NCI-H1092 (cell line): ENCODE measurements at places on chromosomes 2 and 18.

- no peak for DNase-seq
Observed at GRCh38 chr2:154698296-154698720, at the start of gene KCNJ3. Gene KCNJ3, plus strand, starts transcription at chr2:154698695. Its CDS starts 81 bp downstream, at chr2:154698776.

DNA sequence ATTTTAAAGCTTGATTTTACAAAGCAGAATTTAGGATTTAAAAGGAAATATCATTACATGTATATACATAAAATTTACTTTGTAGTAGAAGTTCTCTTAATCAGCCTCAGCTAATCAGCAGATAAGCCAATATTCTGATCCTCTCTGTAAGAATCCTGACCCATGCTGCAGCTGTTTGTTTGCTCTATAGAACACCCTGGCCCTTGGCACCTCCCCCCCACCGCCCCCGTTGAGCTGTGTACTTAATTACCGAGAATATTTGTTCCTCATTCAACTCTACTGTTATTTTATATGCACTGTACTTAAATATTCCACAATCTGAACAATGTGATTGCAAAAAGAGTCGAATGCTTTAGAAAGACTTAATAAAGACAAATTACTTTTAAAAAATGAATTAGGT lies 98.0 kb downstream of the EVA1A start:
- DNase-seq: no peak

GRCh38 chr2:101766871-101767739 lies 69.6 kb downstream of the MAP4K4 start:
- DNase-seq: no peak

GRCh38 chr2:235756491-235756890 lies 262.6 kb downstream of the AGAP1 start:
- DNase-seq: no peak

DNA sequence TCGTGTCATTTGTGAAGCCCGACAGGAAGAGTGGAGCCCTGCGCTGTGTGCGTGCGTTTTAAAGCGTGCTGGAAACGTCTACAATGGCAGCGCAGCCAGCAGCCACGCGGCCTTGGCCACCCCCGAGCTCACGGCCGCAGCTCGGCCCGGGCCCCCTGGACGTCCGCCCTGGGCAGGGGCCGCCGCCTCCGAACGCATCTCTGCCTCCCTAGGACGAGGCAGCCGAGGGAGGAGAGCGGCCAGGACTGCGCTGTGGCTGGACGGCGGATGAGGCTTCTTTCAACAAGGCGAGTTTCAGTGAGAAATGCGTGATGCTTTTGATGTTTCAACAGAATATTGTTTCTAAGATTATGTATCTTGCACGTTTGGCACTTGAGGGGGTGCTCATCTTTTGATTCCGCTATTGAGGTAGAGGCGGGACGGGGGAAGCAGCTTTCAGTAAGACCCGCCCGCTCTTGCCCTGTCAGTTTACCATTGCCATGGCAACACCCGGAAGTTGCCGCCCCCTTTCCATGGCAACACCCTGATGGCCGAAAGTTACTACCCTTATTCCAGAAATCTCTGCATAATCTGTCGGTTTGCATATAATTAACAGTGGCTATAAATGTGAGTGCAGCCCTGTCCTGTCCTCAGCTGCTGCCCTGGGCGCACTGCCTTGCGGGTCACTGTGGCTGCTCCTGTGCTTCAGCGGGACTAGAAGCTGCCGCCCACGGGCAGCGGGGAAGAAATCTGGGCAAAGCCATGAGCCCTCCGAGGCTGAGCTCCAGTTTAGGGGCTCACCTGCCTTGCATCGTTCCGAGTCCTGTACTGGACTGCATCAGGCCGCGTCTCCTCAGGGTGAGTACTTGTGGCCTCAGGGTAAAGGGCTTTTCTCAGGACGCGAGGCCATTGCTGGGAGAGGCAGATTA lies 38.6 kb downstream of the ADNP2 start:
- DNase-seq: peak; percentile 67

GRCh38 chr2:235171550-235172031 lies 219.8 kb downstream of the SH3BP4 start:
- no peak for DNase-seq

GRCh38 chr2:88053934-88054781 lies 1.4 kb downstream of the KRCC1 start:
- DNase-seq: no peak

GRCh38 chr18:56907771-56908170 lies 239.1 kb upstream of the BOD1L2 start:
- no peak for DNase-seq

GRCh38 chr2:4732560-4732959 lies 959.6 kb upstream of the SOX11 start:
- DNase-seq: no peak

DNA sequence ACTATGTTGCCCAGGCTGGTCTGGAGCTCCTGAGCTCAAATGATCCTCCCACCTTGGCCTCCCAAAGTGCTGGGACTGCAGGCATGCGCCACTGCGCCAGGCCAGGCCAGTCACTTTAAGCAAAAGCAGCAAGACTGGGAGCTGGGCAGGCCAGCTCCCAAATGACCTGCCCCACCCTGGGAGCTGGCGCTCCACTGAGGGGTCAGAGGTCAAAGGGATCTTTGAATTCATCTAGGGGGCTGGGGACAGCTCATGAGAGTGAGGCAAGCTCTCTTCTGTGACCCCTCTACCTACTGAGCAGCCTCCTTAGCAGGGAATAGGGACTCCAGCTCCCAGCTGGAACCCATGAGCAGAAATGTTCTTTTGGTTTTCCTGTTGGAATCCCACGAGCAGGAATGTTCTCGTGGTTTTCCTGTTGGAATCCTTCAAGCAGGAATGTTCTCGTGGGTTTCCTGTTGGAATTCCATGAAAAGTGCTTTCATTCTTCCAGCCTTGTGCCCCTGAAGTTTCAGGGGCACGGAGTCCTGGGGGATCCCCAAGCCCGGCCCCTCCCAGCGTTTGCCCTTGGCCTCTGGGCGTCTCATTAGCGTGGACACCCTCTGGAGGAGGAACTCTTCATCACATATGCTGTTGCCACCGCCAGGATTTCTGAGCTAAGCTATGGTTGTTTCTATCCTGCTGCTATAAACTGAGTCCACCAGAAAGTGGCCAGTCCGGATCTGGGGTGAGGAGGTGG lies 162.0 kb upstream of the HAAO start:
- no peak for DNase-seq

DNA sequence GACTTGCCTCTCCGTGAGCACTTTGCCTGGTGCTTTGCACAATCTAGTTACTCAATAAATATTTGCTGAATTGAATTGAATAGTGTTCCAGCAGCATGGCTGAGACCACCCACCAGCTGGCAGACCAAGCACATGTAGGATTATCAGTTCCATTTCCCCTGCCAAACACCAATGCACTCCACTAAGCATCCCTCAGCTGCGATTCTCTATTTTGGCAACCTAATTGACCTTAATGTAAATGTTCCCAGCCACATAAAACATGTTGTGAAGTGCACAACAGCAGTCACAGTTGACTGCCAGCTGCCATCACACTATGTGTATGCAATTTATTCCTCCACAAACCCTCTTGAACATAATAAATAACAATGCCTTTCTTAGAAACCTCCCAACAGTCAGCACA lies 1879.4 kb upstream of the PIK3C3 start:
- DNase-seq: peak; percentile 11

GRCh38 chr2:180656455-180656847 lies 324.0 kb upstream of the UBE2E3 start:
- DNase-seq: no peak

- DNase-seq: no peak
Observed at GRCh38 chr2:135132314-135132713, 80.2 kb downstream of the RAB3GAP1 start.

DNA sequence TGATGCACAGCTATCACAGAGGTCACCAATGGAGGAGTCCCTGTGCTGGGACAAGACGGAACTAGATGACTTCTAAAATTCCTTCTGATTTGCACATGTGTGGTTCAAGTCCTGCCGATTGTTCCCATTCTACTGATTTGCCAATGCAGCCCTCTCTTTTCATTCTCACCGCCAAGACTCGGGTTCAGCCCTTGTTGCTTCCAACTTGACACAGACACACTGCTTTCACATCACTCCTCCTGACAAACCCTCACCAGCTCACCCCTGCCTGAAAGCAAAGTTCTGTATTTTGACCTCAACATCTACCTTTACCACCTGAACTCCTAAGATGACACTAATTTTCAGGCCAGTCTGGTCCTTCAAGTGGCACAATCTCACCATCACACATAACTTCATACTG lies 25.5 kb downstream of the REEP1 start:
- no peak for DNase-seq

DNA sequence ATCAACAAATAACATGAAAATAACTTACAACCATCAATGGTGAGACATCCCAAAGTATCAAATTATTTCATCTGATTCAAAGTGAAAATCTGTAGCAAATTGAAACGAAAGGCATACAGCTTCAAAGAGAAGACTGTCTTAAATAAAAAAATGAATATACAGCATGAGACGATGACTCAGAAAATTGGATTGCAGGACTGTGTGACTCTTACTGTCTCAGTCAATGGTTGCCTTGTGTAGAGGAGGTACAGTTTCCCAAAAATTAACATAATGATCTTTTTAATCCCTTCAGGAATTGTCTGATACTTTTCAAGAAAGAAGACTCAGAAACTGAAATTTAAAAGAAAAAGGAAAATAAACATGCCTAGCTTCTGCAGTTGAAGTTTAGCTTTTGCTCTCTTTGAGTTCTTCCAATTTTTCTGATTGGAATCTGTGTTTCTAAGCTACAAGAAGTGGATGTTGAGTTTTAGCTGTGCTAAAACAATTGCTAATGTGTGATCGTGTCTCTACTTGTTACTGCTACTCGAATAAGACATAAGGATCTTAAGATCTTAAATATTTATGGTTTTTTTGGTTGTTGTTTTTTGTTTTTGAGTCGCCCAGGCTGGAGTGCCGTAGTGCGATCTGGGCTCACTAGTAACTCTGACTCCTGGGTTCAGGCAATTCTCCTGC lies 41.1 kb upstream of the EPB41L3 start:
- no peak for DNase-seq

DNA sequence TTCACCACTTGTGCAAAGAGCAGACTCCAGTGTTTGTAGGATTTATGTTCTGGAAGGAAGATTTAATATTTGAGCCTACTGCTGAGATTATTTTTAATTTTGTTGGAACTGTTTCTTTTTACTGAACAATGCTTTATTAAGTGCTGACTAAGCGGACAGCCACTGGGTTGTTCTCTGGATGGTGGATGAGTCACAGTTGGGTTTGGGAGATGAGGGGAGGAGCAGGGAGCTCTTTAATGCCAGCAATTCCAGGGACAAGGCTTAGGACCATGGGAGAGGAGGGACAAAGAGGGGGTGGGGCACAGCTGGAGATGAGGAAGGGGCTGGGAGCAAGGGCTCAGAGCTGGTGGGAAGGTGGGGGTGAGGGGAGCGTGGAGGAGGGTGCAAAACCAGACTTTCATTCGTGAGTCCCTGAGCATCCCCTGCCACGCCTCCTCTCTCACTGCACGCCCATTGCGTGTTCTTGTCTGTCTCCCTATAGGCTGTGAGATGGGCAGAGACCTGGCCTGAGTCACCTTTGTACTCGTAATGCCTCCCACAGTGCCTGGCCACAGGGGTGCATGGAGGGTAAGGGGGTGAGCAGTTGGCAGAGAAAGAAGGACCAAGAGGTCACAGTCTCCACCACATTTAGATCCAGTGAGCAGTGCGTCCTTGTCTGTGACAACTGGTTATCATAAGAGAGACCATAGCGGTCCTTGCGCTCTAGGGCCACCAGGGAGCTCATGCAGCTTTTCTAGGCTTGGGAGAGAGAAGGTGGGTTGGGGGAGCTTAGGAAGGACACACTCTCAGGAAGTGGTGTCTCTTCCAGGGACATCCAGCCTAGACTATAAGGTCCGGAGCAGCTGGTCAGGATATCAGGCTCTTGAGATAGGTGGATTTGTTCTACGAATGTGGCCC lies 18.4 kb downstream of the SLC4A3 start:
- no peak for DNase-seq

DNA sequence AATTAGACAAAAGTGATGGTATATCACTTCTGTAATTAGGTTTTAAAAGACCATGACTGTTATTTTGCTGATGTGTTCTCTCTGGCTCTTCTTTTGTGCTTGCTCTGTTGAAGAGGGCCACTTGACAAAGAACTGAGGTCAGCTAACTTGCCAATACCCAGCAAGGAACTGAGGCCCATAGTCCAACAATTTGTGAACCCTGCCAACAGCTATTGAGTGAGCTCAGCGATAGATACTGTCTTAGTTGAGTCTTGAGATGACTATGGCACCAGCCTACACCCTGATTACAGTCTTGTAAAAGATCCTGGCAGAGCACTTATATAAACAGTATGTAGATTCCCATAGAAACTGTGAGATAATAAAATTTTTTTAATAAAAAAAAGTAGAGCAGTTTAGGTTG lies 103.0 kb downstream of the BMPR2 start:
- no peak for DNase-seq

DNA sequence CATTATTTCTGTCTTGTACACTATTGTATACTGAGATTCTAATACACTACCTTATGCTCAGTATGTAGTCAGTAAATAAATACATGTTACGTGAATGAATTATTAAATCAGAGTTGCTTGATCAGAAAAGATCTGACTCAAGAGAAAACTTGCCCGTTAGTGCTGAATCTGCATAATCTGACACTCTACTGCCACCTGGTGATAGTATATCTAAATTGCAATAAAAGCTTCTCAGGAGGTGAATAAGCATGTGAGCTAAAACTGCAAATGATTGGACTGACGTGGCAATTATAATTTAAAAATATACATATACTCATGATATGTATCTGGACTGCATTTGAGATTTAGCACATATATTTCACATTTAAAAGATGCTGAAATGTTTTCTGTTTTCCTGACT lies 70.4 kb downstream of the KIAA1328 start:
- no peak for DNase-seq

DNA sequence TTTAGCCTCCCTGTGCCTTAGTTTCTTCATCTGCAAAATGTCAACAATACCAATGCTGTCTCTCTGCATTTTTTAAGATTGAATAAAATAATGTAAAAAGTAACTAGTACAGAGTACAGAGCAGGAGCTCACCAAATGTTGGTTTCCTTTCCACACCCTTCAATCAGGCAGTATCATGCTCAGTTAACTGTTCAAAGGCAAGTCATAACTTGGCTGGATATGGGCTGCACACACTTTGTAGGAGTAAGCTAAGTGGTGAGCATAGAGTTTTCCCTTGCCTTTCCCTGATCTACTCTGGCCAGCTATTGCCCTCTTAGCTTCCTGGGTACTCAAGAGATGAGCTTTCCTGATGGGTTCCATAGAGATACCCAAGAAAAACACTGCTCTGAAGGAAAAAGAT lies 77.9 kb downstream of the CYBRD1 start:
- DNase-seq: no peak

DNA sequence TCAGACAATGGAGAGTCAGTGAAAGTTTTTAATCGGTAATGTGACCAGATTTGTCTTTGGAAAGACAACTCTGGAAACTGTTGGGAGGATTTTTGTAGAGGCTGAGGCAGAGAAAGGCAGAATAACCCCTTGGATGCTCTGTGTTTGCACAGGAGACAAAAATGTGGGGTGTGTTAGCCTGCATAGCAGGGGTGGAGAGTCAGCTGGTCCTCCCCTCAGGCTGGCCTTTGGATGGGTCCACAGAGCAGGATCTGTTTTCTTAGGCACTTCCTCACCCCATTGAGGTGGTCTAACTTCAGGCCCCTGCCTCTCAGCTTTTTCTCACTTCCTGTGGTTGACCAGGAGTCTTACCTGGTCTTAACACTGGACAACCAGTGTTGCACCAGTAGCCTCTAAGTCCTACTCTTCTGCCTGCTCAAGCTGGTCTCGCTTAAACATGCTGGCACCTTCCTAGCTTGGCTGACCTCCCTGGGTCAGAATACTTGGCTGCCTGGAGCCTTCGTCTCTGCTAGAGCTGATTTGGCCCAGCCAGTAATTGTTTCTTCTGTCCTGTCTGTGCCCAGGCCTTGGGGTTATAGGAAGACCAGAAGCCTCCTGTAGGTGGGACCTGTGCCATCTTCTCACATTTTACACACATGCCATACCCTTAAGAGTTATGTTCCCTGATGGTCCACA lies 259.8 kb upstream of the RASGRP3 start:
- no peak for DNase-seq
